ENCODE measurements at places on chromosomes 2 and 18.

GRCh38 chr2:10273215-10274175 lies 29.2 kb upstream of the HPCAL1 start:
- no peak for DNase-seq

- DNase-seq: no peak
These were observed 67.1 kb downstream of the MGAT5 start for GRCh38 chr2:134320930-134321329.

DNA sequence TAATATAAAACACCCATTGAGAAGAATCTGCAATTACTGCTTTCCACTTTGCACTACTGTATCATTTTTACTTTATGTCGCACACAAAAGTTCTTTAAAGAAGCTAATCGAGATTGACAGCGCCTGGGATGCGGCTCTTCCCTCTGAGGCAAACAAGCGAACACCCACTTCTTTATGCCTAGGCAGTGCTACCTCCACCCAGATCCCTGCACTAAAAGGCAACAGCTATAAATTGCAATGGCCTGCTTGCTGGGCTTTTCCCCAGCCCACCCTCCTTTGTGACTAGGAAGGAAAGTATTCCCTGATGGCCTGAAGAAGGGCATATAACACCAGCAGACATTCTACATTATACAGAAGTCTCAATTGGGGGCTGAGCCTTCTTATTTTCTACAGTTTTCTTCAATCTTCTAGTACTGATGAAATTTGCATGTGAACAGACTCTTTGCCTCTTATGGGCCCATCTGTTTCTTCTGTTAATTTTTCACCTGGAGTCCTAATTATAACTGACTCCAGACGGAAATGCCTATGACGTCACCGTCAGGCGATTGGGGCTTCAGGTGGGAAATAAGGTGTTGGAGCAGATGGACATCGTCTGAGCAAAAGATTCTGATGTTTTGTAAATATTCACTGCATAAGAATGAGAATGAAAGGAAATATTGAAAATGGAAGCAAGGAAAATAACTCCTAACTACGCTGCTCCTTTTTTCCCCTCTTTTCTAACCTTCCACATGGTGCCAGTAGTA lies 138.9 kb upstream of the DCC start:
- DNase-seq: no peak

- DNase-seq: no peak
These were observed 156.5 kb upstream of the LRATD1 start for GRCh38 chr2:14475994-14476393.

- peak; percentile 90 for DNase-seq
These were observed 181.4 kb downstream of the SMAD2 start for GRCh38 chr18:47748847-47749599.

- DNase-seq: peak; percentile 56
These were observed 10.4 kb upstream of the MAP3K2 start for GRCh38 chr2:127398239-127398590.

GRCh38 chr2:62525549-62526269 lies 19.7 kb upstream of the TMEM17 start:
- DNase-seq: no peak

- DNase-seq: no peak
These were observed 11.1 kb downstream of the CLUL1 start for GRCh38 chr18:607930-608329.

GRCh38 chr2:18413676-18414396 lies 146.6 kb downstream of the RDH14 start:
- DNase-seq: no peak

DNA sequence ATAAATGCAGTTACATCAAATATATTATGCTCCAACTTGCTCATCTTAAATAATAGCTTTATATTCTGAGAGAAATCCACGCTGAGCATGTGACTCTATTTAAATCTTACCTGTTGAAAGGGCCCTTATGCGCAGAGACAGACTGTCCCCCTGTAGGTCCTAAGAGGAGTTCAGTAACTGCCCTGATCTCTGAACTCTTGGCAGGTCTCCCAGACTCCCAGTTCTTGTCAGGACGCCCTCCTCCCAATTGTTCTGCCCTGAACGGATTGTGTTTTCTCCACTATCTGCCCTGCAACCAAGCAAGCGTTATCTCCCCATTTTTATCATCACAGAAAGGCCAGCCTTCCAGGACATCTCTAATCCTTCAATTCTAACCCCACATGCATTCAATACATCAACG lies 954.6 kb downstream of the TSN start:
- DNase-seq: no peak

- no peak for DNase-seq
These were observed 161.7 kb downstream of the CNTNAP5 start for GRCh38 chr2:124186801-124187200.

DNA sequence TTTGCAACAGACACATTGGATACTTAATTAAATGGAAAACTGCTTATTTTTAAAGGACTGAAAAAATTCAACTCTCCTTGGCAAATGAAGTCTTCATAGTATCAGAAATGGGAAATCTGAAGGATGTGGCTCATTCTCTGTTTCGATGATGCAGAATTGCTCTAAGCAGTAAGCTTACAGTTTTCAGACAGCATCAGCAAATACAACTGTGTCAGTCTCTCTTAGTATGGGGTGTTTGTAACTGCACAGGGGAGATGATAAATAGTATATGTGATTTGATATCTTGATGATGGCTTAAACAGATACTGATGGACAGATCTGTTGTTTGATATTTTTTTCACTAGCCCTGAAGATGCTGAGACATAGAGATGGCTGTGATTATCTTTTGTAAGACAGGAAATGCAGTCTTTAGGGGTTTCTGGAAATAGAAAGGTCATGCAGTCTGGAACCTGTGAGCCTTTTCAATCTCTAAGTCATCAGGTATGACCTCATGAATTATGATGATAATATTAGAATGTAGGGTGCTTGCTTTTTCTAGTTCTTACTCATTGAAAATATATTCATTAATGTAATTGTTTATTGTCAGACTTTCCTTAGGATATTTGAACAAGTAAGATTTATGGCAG lies 84.2 kb downstream of the SLC4A10 start:
- DNase-seq: peak; percentile 23

GRCh38 chr18:31791817-31792579 lies 31.3 kb upstream of the SLC25A52 start:
- DNase-seq: no peak

- DNase-seq: no peak
These were observed 879 bp downstream of the TMEM178A start for GRCh38 chr2:39666491-39667101.

DNA sequence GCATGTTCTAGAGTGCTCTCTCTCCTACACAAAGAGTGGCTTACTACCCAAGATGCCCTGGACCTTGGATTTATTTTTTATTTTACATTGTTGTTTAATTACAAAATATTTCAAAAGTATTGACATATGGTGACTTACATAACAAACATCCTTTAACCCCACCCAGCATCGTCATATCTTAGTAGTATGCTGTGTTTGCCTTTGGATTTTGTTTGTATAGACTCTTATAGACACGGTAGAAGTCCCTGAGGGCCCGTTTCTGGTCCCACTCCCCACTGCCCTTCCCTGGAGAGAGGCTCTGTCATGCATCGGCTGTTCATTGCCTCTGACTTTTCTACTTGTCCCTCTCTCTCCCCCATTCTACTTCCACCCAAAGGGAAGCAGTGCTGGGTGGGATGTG lies 112.0 kb downstream of the ZBTB7C start:
- no peak for DNase-seq

GRCh38 chr2:108925735-108926134 lies 63.3 kb downstream of the EDAR start:
- no peak for DNase-seq

DNA sequence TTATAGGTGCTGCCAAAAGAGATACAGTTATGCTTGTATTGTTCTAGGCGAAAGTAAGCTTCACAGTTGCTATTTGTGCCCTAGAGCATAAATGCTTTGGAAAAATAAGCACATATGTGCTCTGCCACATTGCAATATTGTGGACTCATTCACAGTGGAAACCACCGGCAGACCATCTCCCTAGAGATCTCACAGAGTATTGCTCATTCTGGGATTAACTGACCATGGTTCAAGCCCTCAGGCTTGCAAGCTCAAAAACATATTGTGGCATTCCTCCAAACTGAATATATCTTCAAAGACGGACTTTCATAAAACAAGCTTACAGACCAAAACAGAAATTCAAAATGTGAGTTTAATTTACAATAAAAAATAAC lies 158.2 kb upstream of the CCDC150 start:
- no peak for DNase-seq

GRCh38 chr2:62884514-62884913 lies 166.1 kb upstream of the OTX1 start:
- no peak for DNase-seq

GRCh38 chr18:79935098-79935480 lies 16.4 kb downstream of the SLC66A2 start:
- no peak for DNase-seq

GRCh38 chr2:85886590-85886989 lies 2.2 kb downstream of the ST3GAL5 start:
- DNase-seq: no peak

GRCh38 chr18:45690975-45691815 lies 32.8 kb upstream of the SLC14A1 start:
- DNase-seq: peak; percentile 71

Data from COR-L47 (cell line).